Activated naive CD4-positive, alpha-beta T cell treated with anti-CD3 and anti-CD28 coated beads, Interleukin-2, amount 50 U/mL, for 72 hours (primary cell): ENCODE measurements at places on chromosomes 3 and 15.
A peak's percentile ranks its signal among the peaks of the same experiment; 100 is the strongest.

DNA sequence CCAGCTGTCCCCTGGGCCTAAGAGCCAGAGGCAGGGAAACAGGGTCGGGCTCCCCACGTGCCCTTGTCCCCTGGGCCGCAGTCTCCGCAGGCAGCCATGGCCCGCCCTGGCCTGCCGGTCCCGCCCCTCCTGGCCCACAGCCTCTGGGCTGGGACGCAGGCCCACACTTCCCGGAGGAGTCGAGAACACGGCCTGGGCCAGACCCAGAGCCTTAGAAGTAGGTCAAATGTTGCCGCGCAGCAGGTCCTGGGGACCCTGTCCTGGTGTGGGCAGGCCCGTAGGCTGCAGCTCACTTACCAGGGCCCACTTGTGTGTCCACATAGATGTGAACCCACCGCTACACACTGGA, 4.3 kb upstream of the MYL3 start:
- DNase-seq = no peak

GRCh38 chr3:101878589-101878988, 29.3 kb downstream of the NFKBIZ start:
- no peak for DNase-seq

DNA sequence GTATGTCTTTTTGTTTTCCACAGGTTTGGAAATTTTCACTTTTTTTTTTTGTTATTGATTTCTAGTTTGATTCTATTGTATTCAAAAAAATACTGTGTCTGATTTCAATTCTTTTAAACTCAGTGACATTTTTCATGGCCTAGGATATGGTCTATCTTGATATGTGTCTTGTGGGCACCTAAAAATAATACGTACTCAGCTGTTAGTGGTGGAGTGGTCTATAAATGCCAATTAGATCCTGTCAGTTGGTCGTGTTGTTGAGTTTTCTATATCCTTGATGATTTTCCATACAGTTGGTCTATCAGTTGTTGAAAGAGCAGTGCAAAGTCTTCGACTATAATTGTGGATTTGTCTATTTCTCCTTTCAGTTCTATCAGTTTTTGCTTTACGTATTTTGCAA, 61.7 kb downstream of the LSM3 start:
- DNase-seq = no peak

DNA sequence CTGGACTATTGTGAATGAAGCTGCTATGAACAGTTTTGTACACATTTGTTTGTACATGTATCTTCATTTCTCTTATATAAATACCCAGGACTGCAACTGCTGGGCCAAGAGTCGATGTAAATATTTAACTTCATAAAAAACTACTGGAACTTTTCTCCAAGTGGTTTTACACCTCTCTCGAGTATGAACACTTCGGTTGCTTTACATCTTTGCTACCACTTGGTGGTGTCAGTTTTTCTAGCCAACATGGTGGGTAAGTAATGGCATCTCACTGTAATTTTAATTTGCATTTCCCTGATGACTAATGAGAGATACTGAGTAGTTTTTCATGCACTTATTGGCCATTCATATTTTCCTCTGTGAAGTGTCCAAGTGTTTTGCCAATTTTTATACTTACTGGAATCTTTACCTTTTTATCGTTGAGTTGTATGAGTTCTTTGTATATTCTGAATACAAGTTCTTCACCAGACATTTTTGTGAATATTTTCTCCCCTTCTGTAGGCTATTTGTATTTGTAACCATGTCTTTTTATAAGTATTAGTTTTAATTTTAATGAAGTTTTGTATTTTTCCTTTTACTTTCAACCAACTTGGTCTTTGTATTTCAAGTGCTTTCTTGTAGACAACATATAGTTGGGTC, 44.4 kb downstream of the PCOLCE2 start:
- DNase-seq = no peak

DNA sequence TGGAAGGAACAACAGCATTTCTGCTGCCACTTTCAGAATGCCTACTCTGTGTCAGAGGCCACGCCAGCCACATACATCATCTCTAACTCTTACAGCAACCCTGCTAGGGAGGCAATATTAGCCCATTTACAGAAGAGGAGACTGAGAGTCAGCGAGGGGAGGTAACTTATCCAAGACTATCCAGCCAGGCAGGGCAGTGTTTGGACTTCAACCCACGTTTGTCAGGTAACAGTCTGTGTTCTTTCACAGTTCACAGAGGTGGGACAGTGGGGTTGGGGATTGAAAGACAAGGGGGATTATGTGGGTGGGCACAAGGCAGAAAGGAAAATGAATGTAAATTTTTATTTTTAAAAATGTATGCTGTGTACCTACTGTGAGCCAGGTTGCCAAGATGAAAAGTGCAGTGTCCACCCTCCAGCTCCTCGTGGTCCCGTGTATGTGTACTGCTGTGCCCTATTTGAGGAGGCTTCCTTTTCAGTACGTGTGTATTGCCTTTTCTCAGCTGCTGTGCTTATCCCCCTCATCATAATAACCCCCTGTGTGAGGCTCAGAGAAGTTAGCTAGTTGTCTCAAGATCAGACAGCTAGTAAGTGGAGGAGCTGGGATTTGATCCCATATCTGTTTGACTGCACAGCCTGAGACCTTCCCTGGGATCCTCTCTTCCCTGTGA, 16.5 kb upstream of the ATP2B2 start:
- peak; percentile 18 for DNase-seq

- DNase-seq = no peak
Observed at GRCh38 chr15:100645671-100646070, 43.3 kb downstream of the ASB7 start.

GRCh38 chr3:53490459-53490968, 3.9 kb upstream of the CACNA1D start:
- DNase-seq = no peak

DNA sequence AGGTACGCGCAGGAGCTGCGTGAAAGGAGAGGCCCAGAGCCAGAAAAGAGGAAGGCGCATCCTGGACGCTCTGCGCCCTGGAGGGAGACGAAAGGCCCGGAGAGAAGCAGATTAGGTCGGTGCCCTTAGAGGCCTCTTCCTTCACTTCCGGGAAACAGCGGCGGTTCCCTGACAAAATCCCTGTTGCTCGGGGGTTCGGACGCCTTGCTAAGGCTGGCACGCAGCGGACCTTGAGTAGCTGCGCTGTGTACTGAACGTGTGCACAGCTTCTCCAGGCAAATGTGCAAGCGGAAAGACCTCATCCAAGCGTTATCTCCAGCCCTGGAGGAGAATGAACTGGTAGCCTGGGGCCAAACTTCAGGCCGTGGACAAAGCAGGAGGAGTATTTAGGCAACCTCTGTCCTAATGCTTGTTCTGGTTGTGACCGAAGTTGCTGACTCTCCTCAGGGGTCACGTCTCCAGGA, 3.0 kb upstream of the SOX14 start:
- no peak for DNase-seq

- DNase-seq = no peak
Observed at GRCh38 chr3:13276438-13277195, 143.5 kb downstream of the NUP210 start.

DNA sequence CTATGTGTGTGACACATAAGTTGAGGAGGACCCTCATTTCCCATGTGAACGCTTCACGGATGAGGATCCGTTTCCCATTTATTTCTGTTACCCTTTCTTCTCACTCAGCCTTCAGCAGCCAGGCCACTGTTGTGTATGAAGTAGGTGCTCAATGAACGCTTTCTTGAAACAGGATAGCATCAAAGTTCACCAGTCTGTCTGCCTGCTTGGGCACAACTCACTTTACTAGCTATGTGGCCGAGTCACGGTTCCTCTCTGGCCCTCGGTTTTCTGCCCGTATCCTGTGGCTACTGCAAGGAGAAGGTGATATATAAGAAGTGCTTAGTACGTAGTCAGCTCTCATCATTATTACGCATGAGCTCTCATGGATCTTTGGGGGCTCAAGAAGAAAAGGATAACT, 22.4 kb downstream of the ACSBG1 start:
- DNase-seq = no peak

GRCh38 chr15:32747921-32748342, 30.1 kb downstream of the GREM1 start:
- DNase-seq = no peak

- no peak for DNase-seq
Observed at GRCh38 chr3:140363801-140364200, 314.1 kb upstream of the TRIM42 start.

GRCh38 chr15:54288049-54288448, 309.8 kb downstream of the UNC13C start:
- no peak for DNase-seq

DNA sequence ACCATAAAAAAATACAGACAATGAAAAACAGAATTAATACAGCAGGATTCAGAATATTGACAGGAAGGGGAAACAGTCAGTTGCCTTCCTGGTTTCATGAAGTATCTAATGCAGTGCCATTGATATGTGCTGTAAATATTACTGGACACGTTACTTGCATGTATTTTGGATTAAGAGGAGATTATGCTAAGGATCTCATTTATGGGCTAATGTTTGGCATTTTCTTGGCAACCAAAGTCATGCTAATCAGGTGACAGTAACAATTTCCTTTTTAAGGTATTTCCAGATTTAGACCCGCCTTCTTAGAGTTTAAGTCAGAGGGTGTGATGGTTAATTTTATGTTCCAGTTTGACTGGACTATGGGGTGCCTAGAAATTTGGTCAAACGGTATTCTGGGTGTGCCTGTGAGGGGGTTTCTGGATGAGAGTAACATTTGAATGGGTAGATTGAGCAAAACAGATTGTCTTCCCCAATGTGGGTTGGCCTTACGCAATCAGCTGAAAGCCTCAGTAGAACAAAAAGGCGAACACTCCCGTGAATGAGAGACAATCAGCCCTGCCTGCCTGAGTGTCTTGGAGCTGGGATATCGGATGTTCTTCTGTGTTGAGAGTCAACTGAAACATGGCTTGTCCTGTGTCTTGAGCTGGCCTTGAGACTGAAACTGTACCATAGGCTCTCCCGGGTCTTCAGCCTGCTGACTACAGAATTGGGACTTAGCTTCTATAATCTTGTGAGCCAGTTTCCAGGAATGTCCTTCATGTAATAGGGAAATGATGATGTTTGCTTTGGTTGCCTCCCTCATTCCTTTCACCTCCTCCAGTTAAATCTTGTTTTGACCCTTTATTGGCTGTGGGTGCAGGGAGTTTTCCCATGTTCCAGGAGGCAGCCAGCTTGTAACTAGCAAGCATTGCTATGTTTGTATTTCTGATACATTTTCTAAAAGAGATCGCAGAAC, 10.5 kb downstream of the SQOR start:
- no peak for DNase-seq
